ENCODE measurements at places on chromosomes 1 and 21. TPM values are rescaled to one million over a fixed set of nuclear protein-coding genes. Genes with fewer than 3 reads are reported as not detected.

GRCh38 chr1:47576758-47577115, 138.9 kb downstream of the FOXD2 start:
- H3K27ac ChIP-seq: no peak overlapping the region
- no peaks in the 10 kb centered on the region for H3K36me3 ChIP-seq
- H3K27me3 ChIP-seq: no peaks in the 10 kb centered on the region
- peaks cover 3% of the 10 kb centered on the region for H3K4me1 ChIP-seq
- DNase-seq: no peak
- H3K4me3 ChIP-seq: no peak overlapping the region

DNA sequence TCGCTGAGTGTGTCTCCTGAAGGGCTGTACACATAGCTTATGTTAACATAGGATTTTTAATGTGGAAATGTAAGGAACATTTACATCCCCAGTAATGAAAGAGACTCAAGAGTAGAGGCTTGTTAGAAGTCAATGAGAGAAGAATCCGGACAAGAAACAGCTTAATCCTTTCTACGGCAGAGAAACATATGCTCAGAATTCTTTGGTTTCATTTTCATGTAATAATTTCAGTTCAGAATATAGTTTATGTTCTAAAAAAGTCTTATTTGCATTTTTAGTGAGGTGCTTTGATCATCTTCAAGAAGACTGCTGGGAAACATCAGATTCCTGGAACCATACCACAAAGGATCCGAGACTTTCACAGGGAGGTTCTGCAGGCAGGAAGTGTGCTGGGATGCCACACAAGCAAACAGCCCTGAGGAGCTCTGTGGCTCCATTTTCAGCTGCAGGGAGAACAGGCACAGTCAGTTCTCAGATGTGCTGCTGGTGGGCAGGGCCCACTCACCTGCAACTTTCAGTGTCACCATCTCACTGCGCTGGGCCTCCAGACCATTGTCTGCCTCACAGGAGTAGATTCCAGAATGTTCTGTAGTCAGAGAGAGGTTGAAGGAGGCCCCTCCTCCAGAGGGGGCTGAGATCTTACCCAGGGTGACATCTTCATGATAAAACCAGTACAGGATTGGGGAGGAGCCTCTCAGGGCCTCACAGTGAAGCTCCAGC, 28.4 kb downstream of the FCRL5 start:
- no peaks in the 10 kb centered on the region for H3K4me1 ChIP-seq
- peak overlapping the region; percentile 57 for H3K27ac ChIP-seq
- no peaks in the 10 kb centered on the region for H3K27me3 ChIP-seq
- no peak overlapping the region for H3K4me3 ChIP-seq
- peaks cover 30% of the 10 kb centered on the region for H3K36me3 ChIP-seq

- no peaks in the 10 kb centered on the region for H3K36me3 ChIP-seq
- no peak overlapping the region for H3K4me3 ChIP-seq
- no peaks in the 10 kb centered on the region for H3K4me1 ChIP-seq
- no peak for DNase-seq
- no peak overlapping the region for H3K27ac ChIP-seq
Observed at GRCh38 chr1:176656257-176656995, 193.5 kb downstream of the PAPPA2 start.

DNA sequence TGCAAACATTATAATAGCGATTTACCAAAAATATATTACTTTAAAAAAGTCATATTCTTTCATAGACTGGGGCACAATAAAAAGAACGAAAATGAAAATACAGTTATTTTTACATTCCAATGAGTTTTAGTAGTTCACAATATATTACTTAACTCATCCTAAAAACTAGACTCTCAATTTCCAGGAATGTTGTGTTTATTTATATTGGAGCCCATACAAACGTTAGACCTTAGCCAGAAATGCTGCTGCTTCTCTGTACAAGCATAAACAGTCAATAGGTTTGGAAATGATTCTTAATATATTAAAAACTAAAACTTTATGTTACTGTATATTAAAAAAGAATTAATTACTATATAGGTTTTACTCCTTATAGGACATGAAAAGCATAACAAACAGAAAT, 302.3 kb downstream of the BRINP3 start:
- H3K4me1 ChIP-seq: no peaks in the 10 kb centered on the region
- H3K4me3 ChIP-seq: no peak overlapping the region
- no peak overlapping the region for H3K27ac ChIP-seq
- DNase-seq: no peak

GRCh38 chr21:26842974-26843932, 2.0 kb downstream of the ADAMTS1 start:
- H3K27me3 ChIP-seq: peaks cover 14% of the 10 kb centered on the region
- peak overlapping the region; percentile 49 for H3K4me3 ChIP-seq
- peak; percentile 80 for DNase-seq
- peaks cover 45% of the 10 kb centered on the region for H3K4me1 ChIP-seq

DNA sequence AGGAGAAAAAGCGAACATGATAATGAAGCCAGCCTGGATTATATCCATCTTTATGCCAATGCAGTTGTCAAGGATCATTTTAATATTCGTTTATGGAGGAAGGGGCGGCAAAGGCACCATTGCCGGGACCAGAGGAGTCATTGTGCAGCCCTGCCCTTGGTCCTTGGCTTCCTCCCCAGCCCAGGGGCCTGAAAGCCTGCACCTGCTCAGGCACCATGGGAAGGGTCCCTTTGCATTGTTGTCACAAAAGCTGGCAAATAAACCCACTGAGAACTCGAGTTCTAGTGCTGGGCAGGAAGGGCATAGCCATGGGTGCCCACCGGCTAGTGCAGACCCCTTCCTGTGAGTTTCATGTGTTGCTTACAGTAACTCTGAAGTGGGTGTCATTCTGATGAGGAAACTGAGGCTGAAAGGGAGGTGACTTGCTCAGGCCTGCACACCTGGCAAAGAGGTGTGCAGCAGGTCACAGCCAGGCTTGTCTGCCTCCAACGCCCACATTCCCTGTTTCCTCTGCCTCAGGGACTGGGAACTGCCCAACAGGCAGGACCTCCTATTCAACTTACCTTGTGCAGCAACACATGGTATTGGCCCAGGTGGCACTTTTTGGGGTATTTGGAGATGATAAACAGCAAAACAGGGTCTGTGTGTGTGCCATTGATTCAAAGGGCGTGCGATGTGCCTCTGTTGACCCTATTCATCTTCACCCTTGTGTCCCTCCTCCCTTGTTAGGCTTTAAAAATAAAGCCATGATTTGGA, 84.6 kb downstream of the MAN1C1 start:
- no peaks in the 10 kb centered on the region for H3K27me3 ChIP-seq
- peaks cover 54% of the 10 kb centered on the region for H3K4me1 ChIP-seq
- no peak for DNase-seq
- no peaks in the 10 kb centered on the region for H3K36me3 ChIP-seq

- H3K36me3 ChIP-seq: no peaks in the 10 kb centered on the region
- no peaks in the 10 kb centered on the region for H3K4me1 ChIP-seq
- H3K27ac ChIP-seq: no peak overlapping the region
Observed at GRCh38 chr1:205338011-205338410, 16.5 kb upstream of the NUAK2 start.

DNA sequence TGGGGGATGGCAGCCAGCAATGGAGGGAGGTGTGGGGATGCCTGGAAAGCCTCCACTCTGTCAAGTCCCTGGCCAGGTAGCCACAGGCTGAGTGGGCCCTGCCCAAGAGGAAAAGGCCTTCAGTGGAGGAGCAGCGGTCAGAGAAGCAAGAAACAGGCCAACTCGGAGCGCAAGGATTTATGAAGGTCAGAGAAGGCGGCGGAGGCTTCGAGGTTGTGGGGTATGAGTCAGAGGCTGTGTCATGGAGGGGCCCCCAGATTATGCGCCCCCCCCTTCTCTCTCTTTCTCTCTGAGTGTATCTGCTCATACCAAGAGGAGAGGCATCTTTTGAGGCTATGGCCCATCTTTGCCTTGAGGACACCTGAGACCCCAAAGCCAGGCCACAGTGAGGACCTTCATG, 99.5 kb downstream of the CASZ1 start:
- H3K4me3 ChIP-seq: no peak overlapping the region
- no peaks in the 10 kb centered on the region for H3K27me3 ChIP-seq
- H3K4me1 ChIP-seq: peaks cover 28% of the 10 kb centered on the region
- H3K27ac ChIP-seq: no peak overlapping the region

DNA sequence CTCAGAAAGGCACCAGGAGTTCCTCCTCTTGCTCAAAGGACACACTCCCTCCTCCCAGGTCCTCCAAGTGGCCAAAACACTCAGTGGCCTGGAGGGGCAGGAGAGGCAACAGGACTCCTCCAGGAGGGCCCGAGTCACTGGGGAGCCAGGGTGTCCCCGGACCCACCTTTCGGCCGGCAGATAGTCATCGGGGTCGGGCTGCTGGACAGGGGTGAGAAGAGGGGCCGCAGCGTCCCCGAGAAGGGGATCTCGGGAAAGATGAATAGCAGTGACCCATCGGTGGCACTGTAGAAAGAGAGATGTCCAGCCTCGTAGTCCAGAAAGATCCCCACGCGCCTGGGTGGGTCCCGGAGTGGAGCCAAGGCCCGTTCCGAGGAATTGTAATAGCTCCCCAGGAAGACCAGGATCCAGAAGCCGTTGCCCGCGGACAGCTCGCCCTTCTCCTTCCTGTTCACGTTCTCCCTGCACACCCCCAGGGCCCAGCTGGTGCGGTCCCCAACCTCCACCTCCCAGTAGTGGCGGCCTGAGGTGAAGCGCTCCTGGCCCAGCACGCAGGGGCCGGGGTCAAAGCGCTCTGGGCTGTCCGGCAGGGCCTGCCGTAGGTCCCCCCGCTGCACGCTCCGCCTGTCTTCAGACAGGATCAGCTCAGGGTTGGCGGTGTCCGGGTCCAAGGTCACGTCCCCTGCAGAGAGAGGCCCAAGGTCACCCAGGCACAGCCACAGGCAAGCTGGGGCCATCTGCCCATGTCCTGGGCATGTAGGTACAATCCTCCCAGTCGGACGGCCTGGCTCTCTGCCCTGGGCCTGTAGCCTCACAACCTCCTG, 11.9 kb downstream of the TRIM11 start:
- peaks cover 63% of the 10 kb centered on the region for H3K36me3 ChIP-seq
- H3K27ac ChIP-seq: no peak overlapping the region
- H3K4me3 ChIP-seq: no peak overlapping the region
- peak; percentile 74 for DNase-seq

DNA sequence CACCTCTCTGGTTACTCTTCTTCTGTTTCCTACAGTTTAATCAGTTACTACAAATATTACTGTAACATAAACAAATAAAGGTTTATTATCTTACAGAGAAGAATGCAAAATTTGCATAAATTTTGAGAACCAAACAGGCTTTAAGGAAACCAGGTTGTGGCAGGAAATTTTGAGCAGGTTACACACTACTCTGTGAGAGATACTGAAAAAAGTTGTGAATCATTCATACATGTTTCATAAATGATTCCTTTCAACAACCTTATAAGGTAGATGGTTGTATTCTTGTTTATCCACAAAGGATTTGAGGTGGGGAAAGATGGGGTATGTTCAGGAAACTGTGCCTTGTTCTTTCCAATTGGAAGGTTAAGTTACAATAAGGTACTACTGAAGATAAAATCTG, 58.6 kb downstream of the MAST2 start:
- H3K36me3 ChIP-seq: no peaks in the 10 kb centered on the region
- H3K4me1 ChIP-seq: peaks cover 7% of the 10 kb centered on the region
- H3K4me3 ChIP-seq: no peak overlapping the region
- H3K27ac ChIP-seq: no peak overlapping the region

DNA sequence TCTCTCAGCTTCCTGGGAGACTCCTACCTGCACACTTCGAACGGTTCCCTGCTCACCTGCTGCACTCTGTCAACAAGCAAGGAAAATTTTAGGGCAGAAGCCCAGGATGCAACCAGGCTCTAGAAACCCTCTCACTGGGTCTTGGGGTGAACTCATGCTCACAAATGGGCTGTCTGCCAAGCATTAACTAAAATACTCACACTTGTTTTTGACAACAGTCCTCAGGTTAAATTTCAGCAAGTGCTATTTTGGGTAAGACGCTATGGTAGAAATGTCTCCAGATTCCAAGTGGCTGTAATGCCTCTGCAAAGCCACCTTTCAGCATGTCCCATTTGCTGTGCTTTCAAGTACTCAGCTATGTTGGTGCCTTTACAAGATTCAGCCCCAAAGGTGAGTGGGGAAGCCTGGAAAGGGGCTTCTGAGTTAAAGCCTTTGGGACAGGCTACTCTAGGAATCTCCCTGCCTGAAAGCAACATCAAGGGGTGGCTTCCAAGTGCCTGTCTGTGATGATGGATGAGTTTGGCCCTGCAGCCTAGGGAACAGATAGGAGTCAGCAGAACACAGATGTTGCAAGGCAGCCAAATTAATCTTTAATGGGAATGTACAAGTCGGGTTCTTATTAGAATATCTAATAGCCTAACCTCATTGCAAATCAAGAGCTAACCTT, 211.9 kb upstream of the SPAG17 start:
- no peaks in the 10 kb centered on the region for H3K4me1 ChIP-seq
- no peak overlapping the region for H3K4me3 ChIP-seq
- H3K36me3 ChIP-seq: no peaks in the 10 kb centered on the region
- no peak overlapping the region for H3K27ac ChIP-seq
- no peak for DNase-seq
- no peaks in the 10 kb centered on the region for H3K27me3 ChIP-seq

The SPRR2A gene
- total RNA-seq: not detected

The STXBP3 gene
- 67.0 TPM for total RNA-seq

The LRRC8C gene
- total RNA-seq: 33.0 TPM

The LDLRAD1 gene
- not detected for total RNA-seq

Measured in spleen (tissue), 13 donors.